Left colon (tissue), 2 donors: ENCODE measurements at places on chromosomes 11 and 22.
A peak's percentile ranks its signal among the peaks of the same experiment; 100 is the strongest.

- no peak for DNase-seq
Observed at GRCh38 chr11:100220801-100221200, 466.3 kb upstream of the ARHGAP42 start.

DNA sequence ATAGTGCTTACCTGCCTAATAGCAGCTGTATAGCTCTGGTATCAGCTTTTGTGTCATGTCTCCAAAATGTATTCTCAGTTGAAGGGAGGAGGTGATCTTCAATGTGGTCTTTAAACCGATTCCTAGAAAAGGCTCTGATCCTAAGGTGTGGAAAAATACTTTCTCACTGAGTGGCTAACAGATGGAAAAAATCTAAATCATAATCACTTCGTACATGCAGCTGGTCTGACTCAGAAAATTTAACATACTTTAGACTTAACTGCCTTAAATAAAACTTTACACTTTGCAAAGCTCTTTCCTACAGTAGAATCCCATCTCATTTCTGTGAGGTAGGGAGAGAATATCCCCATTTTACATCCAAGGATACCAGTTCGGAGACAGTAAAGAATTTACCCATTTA, 38.0 kb downstream of the C2CD3 start:
- DNase-seq: no peak

- DNase-seq: no peak
Observed at GRCh38 chr11:10954184-10954583, 96.3 kb upstream of the ZBED5 start.

- no peak for DNase-seq
Observed at GRCh38 chr11:6812390-6813005, 13.0 kb upstream of the OR6A2 start.

DNA sequence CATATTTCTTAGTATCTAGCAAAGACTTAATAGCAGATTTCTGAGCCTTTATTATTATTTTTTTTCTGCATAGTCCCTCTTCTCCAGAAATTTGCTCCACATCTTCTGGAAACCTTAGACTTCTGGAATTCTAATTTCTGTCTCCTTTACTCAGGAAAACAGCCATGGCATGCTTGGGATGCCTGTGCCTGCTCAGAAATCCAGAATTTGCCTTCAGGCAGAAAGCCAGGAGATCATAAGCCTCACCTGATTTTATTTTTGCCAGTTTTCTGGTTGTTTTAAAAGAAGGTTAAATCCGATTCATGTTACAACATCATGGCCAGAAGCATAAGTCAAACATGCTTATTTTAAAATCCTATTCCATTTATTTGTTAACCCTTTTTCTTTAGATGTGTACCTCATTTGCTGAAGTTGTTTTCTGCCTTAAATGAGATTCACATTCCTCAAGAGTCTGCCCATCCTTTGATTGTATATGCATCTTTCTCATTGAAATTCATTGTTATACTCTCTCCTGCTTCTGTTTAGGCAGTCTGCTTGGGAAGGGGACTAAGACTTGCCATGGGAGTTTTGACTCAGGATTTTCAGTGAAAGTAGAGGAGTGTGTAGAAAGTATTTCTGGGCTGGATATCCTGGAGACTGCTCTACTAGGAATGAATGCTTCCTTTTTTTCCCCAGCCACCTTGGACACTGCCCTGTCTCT, 37.1 kb downstream of the SIK2 start:
- no peak for DNase-seq

DNA sequence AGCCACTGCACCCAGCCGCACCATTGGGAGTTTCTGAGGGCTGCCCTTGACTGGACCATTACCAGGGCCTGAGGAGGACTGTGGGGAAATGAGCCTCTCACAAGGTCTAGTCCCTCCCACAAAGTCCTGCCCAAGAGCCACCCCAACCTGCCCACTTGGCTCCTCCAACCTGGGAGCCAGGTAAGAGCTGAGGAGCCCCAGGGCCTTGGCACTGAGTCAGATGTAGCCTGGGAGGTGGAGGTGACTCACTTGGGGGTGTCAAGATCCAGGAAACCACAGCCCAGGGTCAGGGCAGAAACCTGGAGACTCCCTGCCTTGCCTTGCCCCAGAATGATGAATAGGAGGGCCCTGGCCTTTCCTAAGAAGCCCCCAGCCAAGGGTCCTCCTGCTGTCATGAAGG, 25.8 kb upstream of the P2RY2 start:
- no peak for DNase-seq

GRCh38 chr11:128711136-128711535, 17.3 kb downstream of the FLI1 start:
- DNase-seq: no peak

DNA sequence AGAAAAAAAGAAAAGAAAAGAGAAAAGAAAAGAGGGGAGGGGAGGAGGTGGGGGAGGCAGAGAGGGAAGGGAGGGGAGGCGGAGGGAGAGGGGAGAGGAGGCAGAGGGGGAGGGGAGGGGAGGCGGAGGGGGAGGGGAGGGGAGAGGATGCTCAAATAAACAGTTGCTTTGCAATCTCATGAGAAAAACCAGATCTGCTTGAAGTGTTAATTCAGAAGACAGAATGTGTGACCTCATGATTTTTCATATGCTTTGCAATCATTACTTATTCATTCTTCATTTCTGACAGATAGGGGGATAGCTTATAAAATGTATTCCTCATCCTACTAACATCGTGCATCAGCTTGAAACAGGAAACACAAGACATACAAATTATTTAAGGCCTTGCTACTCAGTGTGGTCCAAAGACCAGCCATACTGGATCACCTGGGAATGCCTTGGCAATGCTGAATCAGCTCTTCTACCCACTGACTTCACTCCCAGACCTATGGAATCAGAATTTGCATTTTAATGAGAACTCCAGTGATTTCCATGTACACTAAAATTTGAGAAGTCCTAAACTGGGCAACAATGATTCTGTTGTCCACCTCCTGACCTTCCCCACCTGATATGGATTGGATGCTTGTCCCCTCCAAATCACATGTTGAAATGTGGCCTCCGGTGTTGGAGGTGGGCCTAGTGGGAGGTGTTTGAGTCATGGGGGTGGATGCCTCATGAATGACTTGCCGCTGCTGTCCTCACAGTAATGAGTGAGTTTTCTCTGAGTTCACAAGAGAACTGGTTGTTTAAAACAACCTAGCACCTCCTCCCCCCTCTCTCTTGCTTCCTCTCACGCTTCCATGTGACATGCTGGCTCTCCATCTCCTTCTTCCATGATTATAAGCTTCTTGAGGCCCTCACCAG, 69.2 kb downstream of the CCDC34 start:
- no peak for DNase-seq

- no peak for DNase-seq
Observed at GRCh38 chr11:58922479-58922878, 16.8 kb upstream of the GLYATL1 start.

DNA sequence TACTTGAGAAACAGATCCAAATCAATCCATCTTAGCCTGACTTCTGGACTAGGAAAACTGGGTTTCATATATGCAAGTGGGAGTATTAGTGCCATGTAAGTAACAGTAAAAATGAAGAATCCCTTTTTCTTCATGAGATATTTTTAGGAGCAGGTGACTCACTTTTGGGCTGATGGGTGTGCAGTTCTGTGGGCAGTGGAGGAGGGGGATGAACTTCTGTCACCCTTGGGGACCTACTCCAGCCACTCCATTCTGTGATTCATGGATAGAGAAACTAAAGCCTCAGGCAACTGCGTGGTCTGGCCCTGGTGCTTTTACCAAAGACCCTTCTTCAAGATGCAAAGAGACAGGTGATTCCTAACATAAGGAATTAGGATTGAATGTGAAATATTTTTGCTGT, 208.6 kb upstream of the NARS2 start:
- no peak for DNase-seq

GRCh38 chr11:11476971-11477645, 124.1 kb upstream of the CSNK2A3 start:
- no peak for DNase-seq

GRCh38 chr11:17293311-17293710, 16.8 kb downstream of the NUCB2 start:
- no peak for DNase-seq

DNA sequence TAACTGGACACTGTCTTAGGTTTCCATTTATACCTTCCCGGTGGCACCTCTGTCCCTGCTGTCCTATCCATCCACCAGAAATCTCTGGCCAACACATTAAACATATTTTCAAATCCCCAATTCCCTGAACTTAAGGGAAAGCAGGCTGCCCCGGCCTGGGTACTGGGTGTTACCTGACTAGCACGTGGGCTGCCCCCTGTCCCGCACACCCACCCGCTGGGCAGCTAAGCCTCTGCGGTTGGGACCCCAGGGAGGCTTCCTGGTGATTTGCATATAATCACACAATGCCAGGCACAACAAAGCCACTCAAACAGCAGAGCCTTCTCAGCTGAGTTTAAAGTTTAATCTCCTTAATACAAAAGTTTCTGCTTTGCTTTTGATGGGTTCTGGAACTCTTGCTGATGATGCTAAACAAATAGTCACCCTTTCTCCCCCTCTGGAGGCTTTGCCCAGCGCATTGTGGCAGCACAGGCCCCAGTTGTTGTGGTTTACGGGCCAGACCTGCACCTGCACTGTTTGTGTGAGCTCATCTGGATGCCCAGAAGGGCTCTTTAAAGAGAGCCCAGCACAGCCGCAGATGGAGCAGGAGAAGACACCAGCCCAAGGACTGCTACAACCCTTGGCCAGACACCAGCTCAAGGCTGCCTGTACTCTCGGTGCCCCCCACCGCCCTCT, 59.9 kb upstream of the POU2AF1 start:
- DNase-seq: no peak

DNA sequence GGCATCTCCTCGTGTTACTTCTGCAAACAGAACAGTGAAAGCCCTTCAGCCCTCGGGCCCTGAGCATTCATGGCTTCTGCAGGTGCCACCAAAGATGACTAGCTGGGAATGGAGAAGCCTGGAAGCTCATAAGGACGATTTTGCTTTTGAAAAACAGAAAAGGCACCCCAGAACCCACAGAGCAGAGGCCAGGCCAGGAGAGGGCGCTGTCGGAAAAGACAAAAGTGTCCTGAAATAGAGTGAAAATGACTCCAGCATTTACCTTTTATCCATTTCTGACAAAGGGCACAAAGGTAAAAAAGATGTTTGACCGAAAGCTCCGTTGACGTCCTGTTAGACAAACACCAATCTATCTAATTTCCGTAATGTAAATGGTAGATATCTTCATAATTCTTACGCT, 37.6 kb downstream of the ZNF195 start:
- peak; percentile 85 for DNase-seq

DNA sequence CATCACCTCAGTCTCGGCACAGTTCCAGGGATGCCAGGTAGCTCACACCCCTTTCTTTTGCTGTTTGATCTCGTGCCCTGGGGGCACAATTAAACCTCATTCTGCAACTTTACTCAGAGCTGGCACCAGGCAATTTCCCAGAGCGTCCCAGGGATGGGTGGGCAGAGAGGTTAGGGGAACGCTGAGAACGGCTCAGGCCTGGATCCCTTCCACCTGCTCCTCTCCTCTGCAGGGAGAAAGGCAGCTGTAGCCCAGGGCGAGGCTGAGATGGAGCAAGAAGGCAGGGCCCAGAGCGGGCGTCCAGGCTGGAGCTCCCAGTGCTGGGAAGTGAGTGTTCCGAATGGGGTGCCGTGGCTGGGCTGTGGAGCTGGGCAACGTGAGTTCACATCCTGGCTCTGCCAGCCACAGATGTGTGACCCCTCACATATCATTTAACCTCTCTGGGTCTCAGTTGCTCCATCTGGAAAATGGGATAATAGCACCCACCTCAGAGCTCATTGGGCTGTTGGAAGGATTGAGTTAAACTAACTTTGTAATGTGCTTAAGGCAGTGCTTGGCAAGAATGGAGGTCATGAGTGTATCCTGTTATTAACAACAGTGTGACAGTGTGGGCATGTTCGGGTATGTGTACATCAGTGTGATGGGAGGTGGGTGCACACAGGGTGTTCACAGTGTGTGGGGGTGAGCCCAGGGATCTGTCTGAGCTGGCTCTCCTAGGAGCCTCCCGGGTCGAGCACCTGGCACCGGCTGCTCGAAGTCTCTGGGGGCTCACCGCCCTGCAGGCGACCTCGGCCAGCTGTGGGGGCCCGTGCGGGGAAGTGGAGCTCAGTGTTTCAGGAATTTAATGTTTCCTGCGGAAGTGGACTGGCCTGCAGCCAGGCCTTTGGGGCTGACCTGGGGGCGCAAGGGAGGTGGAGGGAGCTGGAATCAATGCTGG, 15.5 kb downstream of the OTUB1 start:
- DNase-seq: no peak

DNA sequence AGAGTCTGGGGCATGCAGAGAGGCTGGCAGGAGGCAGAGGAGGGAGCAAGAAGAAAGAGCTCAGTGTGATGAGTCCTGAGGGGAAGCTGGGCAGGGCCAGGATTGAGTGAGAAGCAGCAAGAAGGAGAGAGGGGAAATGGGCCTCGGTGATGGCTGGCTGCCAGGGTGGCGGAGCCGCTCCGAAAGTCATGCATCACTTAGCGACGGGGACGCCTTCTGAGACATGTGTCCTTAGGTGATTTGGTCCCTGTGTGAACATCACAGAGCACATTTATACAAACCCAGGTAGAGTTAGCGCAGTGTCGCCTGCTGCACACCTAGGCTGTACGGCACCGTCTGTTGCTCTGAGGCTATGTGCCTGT, 15.1 kb downstream of the TBC1D22A start:
- DNase-seq: no peak

- peak; percentile 12 for DNase-seq
Observed at GRCh38 chr11:1197886-1198560, 24.8 kb upstream of the MUC5B start.

GRCh38 chr11:111413849-111414248, 34.8 kb upstream of the POU2AF1 start:
- DNase-seq: no peak

DNA sequence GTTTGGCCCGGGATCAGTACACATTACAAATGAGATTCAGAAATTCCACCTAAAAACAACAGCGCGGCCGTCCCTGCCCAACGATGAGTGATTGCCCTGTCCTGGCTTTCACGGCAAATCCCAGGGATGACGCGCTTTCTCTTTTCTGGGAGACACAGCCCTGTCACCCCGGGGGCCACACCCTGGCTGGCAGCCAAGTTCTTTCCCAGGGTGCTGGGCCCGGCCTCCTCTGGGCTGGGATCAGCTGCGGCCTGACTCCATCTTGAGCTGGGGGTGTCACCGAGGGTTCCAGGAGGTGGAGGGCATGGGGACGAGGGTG, 82.7 kb downstream of the FBLN1 start:
- no peak for DNase-seq

GRCh38 chr11:61832207-61832606, 4.1 kb downstream of the FADS2 start:
- no peak for DNase-seq

- DNase-seq: no peak
Observed at GRCh38 chr11:6350043-6350442, 29.7 kb upstream of the CAVIN3 start.

GRCh38 chr11:91860661-91861060, 364.0 kb upstream of the FAT3 start:
- no peak for DNase-seq

- DNase-seq: no peak
Observed at GRCh38 chr11:130646881-130647280, 198.4 kb downstream of the ADAMTS15 start.

- DNase-seq: no peak
Observed at GRCh38 chr22:26463101-26463661, 20.4 kb downstream of the HPS4 start.

DNA sequence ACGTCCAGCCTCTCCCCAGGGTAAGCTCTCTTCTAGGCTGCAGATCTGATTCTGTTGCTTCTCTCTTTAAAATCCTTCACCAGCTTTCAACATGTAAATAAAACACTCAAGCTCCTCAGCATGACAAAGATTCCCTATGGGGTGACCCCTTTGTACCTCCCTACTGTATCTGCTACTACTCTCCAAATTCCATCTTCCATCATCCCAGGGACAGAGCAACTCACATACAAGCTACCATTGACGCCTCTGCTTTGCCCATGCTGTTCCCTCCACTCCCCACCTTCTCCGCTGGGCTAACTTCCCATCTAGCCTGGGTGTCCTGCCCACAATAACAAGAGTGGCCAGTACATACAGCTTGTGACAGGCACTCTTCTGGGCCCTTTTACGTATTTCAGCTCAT, 207.5 kb upstream of the ZBED5 start:
- no peak for DNase-seq
